Right lobe of liver (tissue), 6 donors: ENCODE measurements at places on chromosomes 1 and 21. TPM values are rescaled to one million over a fixed set of nuclear protein-coding genes. Genes with fewer than 3 reads are reported as not detected.

- DNase-seq: peak; percentile 64
- H3K36me3 ChIP-seq: no peaks in the 10 kb centered on the region
Measured at GRCh38 chr1:162023547-162024501, at the start of gene OLFML2B. Gene OLFML2B (minus strand): TSS chr1:162023869. CDS start chr1:162023430, 439 bp downstream.

Gene C1orf185
- not detected for total RNA-seq

Gene DMRTA2
- not detected for total RNA-seq

DNA sequence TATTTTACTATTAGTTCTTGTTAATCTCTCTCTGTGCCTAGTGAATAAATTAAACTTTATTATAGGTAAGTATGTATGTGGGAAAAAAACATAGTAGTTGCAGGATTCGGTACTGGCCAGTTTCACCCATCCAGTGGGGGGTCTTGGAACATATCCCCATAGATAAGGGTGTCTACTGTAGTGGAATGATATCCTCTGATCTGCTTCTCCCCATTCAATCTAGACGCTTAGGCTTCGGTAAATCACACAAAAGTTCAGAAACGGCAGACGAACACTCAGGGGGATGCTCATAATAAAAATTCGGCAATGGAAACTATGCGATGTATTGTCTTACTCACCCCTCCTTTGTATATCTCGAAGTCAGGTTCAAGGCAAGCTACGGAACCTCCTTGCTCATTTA, 232.9 kb upstream of the COA6 start:
- H3K4me1 ChIP-seq: no peaks in the 10 kb centered on the region
- H3K36me3 ChIP-seq: no peaks in the 10 kb centered on the region
- H3K27ac ChIP-seq: no peak overlapping the region
- H3K27me3 ChIP-seq: no peaks in the 10 kb centered on the region
- no peak overlapping the region for H3K4me3 ChIP-seq
- no peak for DNase-seq

DNA sequence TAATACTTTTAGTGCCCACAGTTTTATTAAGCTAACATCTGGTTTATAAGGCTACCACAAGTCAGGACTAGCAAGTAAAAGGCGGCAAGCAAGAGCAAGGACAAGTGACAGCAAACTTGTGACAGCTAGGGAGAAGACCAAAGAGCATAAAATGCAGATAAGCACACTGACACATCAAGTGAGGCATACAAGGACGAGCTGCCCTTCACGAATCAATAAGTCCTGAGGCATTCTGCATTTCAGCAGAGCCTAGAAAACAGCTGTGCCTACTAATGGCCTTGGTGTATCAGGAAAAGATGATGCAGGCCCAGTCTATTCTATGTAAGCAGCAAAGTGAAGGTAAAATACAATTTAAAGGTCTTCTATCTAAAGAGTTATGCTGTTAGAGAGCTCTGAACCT, 74.8 kb downstream of the KRTAP19-8 start:
- H3K4me3 ChIP-seq: no peak overlapping the region
- H3K4me1 ChIP-seq: no peaks in the 10 kb centered on the region
- no peaks in the 10 kb centered on the region for H3K36me3 ChIP-seq

Gene SYT14
- total RNA-seq: not detected

DNA sequence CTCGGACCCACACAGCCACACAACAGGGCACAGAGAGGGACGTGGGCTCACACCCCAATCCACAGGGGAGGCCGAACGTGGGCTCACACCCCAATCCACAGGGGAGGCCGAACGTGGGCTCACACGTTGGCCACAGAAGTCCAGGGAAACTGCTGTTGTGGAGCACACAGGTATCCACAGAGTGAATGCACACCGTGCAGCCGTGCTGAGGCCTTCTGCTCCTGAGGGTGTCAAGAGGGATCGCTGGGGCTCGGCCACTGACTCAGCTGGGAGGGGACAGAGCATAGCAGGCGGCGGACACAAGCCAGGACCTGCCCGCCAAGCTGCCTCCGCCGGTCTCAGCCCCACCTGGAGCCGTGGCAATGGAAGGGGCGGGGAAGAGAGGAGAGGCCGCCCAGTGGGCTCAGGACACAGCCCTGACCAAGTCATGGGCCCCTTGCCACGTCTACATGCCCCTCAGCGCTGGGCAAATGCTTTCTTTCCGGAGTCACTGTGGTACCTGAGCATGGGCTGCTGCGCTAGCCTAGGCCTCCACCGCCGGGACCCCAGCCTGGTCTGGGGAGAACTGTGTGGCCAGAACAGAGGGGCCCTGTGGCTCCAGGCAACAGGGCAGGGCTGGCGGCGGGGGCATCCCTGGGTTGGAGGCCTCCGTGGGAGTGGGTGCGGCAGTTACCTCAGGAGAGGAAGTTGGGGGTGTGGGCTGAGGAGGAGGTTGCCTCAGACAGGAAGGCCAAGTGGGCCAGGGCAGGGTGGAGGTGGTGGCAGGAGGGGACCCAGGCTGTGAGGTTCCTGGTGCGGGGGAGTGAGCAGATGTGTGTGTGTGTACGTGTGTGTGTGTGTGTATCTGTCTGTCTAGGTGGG, 1.2 kb downstream of the SYTL1 start:
- H3K36me3 ChIP-seq: no peaks in the 10 kb centered on the region
- no peaks in the 10 kb centered on the region for H3K27me3 ChIP-seq
- DNase-seq: no peak

DNA sequence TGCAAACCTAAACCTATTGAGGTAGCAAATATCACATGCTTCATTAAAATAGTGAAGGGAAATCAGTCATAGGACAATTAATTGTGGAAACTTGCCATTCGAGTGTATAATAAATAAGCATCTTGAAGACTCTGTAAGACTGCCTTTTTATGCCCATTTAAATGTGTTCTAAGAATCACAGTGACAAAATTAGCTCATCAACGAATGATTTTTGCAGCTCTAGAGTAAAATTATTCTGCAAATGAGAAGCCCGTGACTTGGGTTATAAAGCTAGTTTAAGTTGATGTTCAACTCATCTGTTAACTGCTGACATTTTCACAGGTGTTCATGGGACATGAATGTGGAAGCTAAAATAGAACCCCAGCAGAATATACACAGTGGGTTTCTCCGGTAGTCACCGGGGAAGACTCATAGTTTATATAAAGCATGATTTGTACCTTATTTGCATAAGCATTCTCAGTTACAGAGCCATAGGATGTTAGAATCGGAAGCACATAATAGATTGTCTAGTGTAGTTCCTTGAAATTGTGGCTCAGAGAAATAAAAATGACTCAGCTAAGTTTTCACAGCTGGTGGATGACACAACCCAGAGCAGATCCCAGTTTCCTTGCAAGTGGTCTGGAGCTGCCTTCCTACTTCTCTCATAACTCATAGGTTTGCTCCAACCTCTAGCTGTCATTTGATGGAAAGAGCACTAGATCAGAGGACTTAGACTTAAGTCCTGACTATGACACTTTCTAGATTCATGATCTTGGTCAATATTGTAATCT, 107.3 kb downstream of the UCHL5 start:
- no peak overlapping the region for H3K4me3 ChIP-seq
- H3K27ac ChIP-seq: no peak overlapping the region
- H3K36me3 ChIP-seq: no peaks in the 10 kb centered on the region
- no peak for DNase-seq

Gene FOXD2
- total RNA-seq: 0.29 TPM

- H3K36me3 ChIP-seq: no peaks in the 10 kb centered on the region
- H3K4me3 ChIP-seq: no peak overlapping the region
- no peaks in the 10 kb centered on the region for H3K27me3 ChIP-seq
- H3K27ac ChIP-seq: no peak overlapping the region
- H3K4me1 ChIP-seq: no peaks in the 10 kb centered on the region
- DNase-seq: no peak
Measured at GRCh38 chr1:80064524-80064923, 1058.0 kb upstream of the ADGRL4 start.

DNA sequence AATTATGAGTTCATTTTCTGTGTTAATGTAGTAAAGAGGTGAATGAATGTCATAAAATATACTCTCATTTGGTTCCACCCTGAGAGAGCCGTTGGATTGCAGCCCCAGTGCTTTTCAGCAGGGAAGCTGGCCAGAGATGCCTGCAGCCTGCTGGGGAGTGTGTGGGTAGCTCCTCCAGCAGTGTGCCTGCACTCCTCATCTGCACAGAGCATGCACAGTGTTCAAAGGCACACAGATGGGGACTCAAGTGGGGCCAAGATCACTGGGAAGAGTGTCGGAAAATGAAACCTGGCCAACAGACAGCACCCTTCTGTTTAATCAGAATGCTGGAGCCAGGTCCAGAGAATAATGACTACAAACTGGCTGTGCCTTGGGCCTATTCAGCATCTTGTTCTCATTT, 206.8 kb downstream of the ST6GALNAC3 start:
- DNase-seq: no peak
- no peak overlapping the region for H3K4me3 ChIP-seq
- no peaks in the 10 kb centered on the region for H3K27me3 ChIP-seq
- no peaks in the 10 kb centered on the region for H3K36me3 ChIP-seq
- no peak overlapping the region for H3K27ac ChIP-seq

Gene LY9
- total RNA-seq: 0.98 TPM

DNA sequence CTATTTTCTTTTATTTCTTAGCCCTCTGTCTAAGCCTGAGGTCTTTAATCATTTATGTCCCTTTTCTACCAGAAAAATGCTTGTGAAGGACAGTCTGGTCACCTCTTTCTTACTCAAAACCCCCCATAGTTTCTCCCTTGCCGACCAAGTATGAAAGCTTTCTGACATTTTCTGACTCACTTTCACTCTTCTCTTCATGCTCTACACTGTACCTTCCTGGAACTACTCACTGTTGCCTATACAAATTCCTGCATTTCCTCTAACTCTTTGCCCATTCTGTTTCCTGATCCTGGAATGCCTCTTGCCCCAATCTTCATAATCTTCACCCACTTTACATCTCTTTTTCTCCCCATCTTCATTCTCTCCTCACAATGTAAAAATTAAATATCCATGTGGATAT, 380.0 kb downstream of the HHIPL2 start:
- no peak overlapping the region for H3K27ac ChIP-seq
- no peaks in the 10 kb centered on the region for H3K27me3 ChIP-seq
- H3K4me1 ChIP-seq: no peaks in the 10 kb centered on the region
- no peaks in the 10 kb centered on the region for H3K36me3 ChIP-seq

DNA sequence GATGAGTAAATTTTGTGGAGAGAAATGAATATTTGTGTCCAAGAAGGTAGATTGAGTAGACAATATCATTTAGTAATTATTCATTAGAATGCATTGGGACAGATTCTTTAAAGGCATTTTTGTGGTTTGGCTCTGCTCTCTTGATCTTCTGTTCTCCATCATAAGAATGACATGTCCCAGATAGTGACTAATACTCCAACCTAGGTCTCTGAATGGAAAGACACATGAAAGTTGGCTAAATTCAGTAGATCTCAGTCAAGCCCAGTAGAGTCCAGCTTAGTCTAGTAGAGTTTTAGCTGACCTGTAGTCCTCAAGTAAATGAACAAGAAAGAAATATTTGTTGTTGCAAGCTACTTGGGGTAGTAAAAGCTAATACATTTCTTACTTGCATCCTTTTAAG, 61.8 kb upstream of the DNAH14 start:
- no peaks in the 10 kb centered on the region for H3K4me1 ChIP-seq
- no peak overlapping the region for H3K27ac ChIP-seq
- no peak for DNase-seq
- H3K36me3 ChIP-seq: no peaks in the 10 kb centered on the region
- no peak overlapping the region for H3K4me3 ChIP-seq

- H3K27ac ChIP-seq: no peak overlapping the region
- no peaks in the 10 kb centered on the region for H3K36me3 ChIP-seq
- no peak overlapping the region for H3K4me3 ChIP-seq
- DNase-seq: no peak
- H3K4me1 ChIP-seq: no peaks in the 10 kb centered on the region
Measured at GRCh38 chr1:246160374-246160773, 346.7 kb downstream of the SMYD3 start.

DNA sequence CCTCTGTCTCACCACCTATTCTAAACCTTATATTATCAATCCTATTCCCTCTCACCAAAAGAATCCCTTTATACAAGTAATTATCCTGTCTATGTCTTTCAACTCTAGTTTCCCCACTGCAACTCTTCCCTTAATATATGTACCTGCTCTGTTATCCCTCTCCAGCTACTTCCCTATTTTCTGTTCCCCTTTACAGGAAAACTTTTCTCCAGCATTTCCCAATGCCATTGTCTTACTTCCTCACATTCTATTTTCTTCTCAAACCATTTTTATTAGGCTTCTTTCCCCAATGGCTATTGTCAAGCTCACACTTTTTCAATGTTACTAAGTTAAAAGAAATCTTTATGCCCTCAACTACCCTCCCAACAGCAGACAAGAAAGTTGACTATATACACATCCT, 11.6 kb downstream of the DPYD start:
- no peak overlapping the region for H3K27ac ChIP-seq
- H3K36me3 ChIP-seq: no peaks in the 10 kb centered on the region
- no peaks in the 10 kb centered on the region for H3K27me3 ChIP-seq
- no peak for DNase-seq

GRCh38 chr1:6464915-6465314, 1.1 kb downstream of the TNFRSF25 start:
- no peaks in the 10 kb centered on the region for H3K36me3 ChIP-seq
- no peaks in the 10 kb centered on the region for H3K27me3 ChIP-seq

DNA sequence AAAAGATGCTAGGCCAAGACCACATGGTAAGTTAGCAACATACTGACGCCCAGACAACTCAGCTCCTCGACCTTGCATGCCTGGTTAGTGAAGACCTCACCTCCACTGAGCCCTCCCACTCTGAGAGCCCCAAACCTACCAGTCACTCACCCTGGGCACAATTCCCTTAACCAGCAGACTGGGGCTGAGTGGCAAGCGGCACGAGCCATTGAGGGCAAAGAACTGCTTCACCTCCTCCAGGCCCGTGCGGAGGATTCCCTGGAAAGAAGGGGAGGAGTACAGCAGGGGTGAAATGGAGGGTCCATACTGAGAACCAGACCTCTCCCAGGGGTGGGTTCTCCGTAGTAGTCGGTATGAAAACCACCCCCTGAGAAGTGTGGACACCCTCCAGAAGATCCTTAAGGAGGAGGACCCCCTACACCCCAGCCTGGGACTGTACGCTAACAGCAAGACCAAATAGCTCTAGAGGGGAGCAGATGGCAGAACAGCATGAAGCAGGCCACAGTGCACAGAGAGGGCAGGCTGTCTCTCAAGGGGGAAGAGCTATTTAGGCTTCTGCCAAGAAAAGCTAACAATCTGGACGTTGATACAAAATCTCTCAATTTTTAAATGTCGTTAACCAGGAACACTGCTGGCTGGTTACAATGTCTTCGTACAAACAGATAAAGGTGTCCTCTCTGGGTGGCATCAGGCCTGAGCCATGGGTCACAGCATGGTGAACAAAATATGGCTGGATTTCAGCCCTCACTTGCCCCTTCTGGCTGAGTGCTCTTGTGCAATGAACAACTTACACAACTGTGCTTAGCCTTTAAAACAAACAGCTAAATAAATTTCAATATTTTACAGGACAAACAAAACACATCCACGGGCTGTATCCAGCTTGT, 31.0 kb upstream of the PPP1R15B start:
- peak overlapping the region; percentile 53 for H3K27ac ChIP-seq
- no peak overlapping the region for H3K4me3 ChIP-seq
- DNase-seq: no peak
- no peaks in the 10 kb centered on the region for H3K27me3 ChIP-seq
- H3K36me3 ChIP-seq: no peaks in the 10 kb centered on the region

Gene KHDC4
- total RNA-seq: 16.3 TPM

Gene CFHR5
- total RNA-seq: 78.6 TPM

Gene LPGAT1
- 56.1 TPM for total RNA-seq

DNA sequence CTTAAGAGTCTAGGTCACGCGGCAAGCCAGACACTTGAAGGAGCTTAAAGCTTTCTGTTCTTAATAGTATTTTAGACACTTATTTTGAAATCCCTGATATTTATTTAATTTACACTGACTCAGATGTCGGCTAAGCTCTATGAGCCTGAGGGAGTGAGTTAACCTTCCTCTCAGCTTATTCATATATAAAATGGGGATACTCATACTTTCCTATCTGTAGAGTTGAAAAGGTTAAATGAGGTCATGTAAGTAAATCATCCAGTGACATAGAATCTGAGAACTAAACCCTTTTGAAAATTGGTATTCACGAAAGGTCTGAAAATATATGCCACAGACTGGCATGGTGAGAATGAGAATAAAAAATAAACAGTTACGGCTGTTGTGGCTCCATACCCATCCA, 1.4 kb upstream of the GPR161 start:
- no peak for DNase-seq
